ENCODE measurements at places on chromosomes 4 and X.

- peak; percentile 32 for DNase-seq
These were observed 63.5 kb upstream of the WDR17 start for GRCh38 chr4:176002007-176002613.

- DNase-seq: no peak
These were observed 1103.5 kb upstream of the ADGRL3 start for GRCh38 chr4:60096676-60097075.

DNA sequence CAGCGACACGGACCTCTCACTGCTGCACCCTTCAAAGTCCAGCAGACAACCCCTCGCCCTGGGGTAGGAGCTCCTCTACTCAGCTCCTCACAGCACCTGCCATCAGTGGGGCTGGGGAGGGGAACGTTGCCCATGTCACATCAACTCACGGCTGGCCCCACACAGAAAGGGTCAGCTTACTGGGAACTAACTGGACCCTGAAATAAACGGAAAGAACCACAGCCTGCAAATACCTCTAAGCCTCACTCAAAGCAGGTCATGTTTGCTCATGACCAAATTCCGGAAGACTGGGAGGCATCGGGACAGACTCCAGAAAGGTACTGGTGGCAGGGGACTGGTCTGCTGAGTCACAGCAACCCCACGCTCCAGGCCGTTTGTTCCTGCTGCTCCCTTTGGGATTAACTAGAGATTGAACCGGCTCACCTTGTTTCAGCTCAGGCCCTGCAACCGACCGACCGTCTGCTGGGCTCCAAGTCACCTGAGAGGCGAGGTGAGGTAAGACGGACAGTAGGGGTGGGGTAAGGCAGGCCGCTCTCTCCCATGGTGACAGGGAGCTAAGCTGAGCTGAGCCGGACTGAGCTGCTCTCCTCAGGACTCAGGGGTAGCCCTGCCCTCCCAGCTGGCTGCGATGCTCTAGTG, 5.6 kb downstream of the G6PD start:
- DNase-seq: no peak

- DNase-seq: no peak
These were observed 6.3 kb downstream of the HPGDS start for GRCh38 chr4:94336303-94336702.

- DNase-seq: no peak
These were observed 2.5 kb upstream of the PPM1K start for GRCh38 chr4:88286897-88287296.

DNA sequence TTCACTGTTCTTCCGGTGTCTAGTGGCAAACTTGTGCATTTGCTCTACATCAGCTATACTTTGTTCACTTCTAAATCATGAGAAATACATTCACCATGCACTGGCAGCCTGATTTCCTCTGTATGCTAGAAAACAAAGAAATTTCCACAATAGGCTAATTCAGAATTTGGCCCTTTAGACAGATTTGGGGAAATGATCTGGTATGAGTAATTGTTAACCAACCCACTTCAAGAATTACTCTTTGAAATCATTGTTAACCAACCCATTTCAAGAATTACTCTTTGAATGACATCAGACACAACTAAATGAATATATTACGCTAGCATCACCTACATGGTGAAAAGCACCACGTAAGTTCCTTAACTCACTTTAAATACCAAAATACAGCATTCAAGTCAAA, 14.6 kb downstream of the APBB2 start:
- DNase-seq: no peak

DNA sequence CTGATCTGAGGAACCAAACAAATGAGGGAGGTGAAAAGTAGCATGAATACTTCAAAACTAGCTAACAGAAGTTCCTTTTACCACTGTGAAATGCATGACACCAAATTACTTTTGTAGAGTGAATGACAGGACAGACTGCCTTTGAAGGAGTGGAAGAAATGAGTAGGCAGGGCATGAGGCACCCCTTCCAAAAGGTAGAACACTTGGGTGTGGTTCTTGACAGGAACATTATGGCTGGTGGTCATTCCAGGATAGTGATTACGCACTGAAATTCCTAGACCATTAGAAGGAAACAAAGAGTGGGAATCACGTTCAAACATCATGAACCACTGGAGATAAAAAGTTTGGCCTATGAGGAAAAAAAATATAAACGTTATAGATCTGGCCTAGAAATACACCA, 4.9 kb downstream of the HUWE1 start:
- DNase-seq: no peak

DNA sequence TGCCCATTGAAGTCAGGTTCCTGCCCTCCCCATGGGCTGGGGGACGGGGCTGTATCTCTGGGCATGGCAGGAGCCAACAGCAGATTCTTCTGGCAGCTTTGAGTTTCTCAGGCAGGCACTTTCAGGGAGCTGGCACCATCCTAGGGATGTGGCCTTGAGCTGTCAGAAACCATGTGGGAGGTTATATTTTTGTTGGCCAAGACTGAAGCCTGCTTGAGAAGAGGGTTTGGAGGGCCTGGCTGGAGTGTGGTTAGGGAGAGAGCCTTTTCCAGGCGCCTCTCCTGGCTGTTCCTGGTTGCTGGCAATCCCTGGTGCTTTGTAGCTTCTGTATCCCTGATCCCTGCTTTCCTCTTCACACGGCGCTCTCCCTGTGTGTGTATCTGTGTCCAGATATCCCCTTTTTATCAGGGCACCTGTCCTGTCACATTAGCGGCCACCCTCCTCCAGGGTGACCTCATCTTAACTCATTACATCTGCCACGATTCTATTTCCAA, 30.6 kb upstream of the SORCS2 start:
- no peak for DNase-seq

GRCh38 chr4:68466751-68467150, 19.5 kb downstream of the TMPRSS11E start:
- DNase-seq: no peak

- DNase-seq: no peak
These were observed 999.1 kb downstream of the STPG2 start for GRCh38 chr4:97144199-97144598.

GRCh38 chr4:9987749-9988362, 33.4 kb downstream of the SLC2A9 start:
- DNase-seq: no peak

- no peak for DNase-seq
These were observed 59.1 kb downstream of the FBXW7 start for GRCh38 chr4:152476796-152477195.

- DNase-seq: no peak
These were observed 268.6 kb upstream of the IGFBP7 start for GRCh38 chr4:57378766-57379165.

GRCh38 chr4:71713611-71714203, 70.2 kb downstream of the GC start:
- DNase-seq: no peak

DNA sequence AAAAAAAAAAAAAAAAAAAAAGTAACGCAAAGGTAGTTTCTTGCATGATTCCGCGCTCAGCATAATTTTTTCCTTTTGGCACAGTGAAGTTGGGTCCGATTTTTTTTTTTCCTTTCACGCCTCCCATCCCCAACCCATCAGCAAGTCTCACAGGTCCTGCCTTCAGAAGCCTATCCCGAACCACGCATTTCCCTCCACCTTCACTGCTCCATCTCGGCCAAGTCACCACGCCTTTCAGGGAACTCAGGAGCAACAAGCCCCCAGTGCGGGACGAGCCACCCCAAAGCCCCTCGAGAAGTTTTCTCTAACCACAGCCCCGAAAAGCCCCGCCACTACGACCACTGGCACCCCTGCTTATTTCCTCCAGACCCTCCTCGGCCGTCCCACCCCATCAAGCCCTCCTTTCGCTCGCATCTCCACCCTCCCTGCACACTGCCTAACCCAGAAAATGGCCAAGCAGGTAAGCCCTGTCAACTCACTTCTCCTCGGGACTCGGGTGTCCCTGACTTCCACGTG, 1.0 kb downstream of the SLBP start:
- no peak for DNase-seq

DNA sequence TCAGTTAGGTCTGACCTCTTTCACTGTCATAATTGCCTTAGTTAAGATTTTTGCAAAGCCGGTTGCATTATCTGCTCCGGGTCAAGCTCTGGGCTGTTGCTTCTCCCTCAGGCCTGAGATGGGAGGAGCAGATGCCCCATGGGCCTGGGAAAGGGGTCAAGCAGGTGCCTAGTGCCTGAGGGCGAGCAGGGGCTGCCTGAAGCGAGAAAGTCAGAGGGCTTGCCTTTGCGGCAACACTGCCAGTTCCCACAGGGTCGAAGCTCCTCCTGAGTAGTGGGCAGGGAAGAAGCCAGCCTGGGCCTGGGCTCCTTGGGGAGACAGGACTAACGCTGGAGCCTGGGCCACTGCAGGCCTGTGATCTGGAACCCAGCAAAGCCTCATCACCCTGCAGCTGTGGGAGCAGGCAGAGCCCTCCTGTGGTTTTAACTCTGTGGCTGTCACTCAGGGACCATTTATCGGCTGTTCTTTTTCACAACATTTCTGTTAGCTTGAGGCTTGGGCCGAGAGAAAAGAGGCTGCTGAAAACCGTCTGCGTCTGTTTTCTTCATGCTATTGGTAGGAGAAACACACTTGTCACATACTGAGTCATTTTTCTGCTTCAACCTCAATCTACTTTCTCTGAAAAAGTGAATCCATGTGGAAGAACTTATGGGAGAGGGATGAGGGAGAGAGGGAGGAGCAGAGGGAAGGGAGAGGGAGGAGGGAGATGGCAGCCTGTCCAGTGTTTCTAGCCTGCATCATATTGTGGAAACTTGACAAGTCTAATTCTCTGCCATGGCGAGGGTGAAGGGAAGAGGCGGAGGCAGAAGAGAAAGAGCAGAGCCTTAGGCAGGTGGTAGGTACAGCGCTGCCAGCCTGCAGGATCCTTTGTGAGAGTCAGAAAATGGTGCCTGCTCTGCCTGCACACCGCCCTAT, 68.4 kb downstream of the RHOH start:
- DNase-seq: peak; percentile 68

GRCh38 chr4:88445252-88445651, 11.7 kb upstream of the HERC5 start:
- no peak for DNase-seq

GRCh38 chr4:141668200-141668910, 32.0 kb downstream of the IL15 start:
- no peak for DNase-seq

- peak; percentile 47 for DNase-seq
These were observed 263.8 kb upstream of the RPS6KA3 start for GRCh38 chrX:20530406-20530921.

- DNase-seq: no peak
These were observed 117.9 kb downstream of the SH3RF1 start for GRCh38 chr4:169152899-169153298.

GRCh38 chrX:124010566-124010965, 49.1 kb downstream of the STAG2 start:
- no peak for DNase-seq
